ENCODE measurements at places on chromosomes 1 and 21.

- no peak for DNase-seq
Observed at GRCh38 chr1:61269602-61270001, 187.2 kb downstream of the NFIA start.

DNA sequence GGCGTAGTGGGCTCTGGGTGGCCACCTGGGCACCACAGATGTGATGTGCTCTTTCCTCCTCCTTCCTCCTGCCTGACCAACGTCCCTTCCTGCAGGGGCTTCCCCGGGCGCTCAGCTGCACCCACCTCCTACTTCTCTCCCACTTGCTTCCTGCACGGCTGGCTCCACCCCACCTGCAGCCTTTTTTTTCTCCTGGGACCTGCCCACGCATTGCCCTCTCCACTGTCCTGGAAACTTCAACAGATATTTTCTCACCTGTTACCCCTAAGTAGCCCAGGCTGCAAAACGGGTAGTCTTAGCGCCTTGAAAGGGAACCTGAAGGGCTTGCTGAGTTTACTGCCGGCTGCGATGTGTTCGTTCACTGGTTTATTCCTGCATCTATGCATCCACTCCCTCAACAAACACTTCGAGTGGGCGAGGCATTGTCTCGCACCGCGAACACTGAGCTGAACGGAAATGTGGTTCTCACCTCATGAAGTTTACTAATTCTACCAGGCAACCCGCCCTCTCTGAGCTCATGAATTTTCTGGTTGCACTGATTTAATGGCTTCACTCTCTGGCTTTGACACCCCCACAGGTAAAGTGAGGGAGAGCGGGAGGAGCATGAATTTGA, 23.6 kb downstream of the ZBTB18 start:
- DNase-seq, result peak; percentile 61

GRCh38 chr1:5998906-5999301, 6.7 kb upstream of the NPHP4 start:
- no peak for DNase-seq

- no peak for DNase-seq
Observed at GRCh38 chr1:175750366-175751071, 7.1 kb upstream of the TNR start.

DNA sequence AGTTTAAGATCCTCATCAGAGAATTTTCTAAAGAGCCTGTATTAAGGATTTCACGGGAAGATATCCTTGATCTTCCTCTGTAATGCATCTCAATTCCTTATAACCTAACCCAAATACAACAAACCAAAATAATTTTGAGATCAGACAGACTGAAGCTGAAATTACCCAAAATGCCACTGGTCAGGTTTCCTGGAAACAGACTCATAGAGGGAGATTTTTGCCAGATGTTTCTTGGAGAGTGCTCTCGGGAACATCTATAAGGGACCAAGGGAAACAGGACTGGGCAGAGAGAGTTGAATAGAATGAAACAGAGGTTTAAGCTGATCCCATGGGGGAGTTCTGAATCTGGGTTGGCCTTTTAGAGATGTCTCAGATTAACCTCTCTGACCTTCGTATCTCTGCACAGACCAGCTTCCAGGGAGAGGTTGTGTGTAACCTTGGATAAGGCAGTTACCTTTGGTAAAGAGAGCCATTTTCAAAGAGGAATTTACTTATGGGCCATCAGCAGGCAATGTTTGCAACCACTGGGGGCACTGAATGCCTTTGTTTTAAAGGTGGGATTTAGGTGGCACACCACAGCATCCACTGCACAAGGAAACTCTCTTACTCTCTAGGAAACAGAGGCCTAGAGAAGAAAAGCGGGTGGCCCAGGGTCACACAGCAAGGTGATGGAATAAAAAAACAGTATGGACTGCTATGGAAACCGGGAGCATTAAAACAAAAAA, 130.8 kb upstream of the SGIP1 start:
- no peak for DNase-seq

GRCh38 chr1:190436615-190437014, 41.0 kb downstream of the BRINP3 start:
- no peak for DNase-seq

GRCh38 chr1:86089765-86090164, 66.8 kb downstream of the COL24A1 start:
- DNase-seq, result no peak

DNA sequence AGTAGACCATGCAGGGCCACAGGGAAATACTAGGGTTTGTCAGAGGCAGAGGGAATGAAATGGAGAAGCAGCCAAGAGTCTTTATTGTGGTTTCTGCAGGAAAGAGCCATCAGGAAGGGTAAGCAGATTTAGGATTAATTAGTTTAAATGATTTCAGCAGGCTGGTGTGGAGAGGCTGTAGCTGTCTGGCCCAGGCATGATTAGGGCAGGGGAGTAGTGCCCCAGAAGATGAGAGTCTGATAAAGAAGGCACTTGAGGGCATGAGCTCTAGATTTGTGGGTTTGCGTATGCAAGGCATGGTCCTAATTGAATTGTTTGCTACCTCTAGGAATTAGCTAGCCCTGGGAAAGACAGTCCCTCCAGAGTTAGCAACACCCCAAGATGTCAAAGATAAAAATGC, 484.6 kb upstream of the PLXNA2 start:
- DNase-seq, result no peak

GRCh38 chr21:18163956-18164355, 80.7 kb upstream of the CHODL start:
- no peak for DNase-seq

DNA sequence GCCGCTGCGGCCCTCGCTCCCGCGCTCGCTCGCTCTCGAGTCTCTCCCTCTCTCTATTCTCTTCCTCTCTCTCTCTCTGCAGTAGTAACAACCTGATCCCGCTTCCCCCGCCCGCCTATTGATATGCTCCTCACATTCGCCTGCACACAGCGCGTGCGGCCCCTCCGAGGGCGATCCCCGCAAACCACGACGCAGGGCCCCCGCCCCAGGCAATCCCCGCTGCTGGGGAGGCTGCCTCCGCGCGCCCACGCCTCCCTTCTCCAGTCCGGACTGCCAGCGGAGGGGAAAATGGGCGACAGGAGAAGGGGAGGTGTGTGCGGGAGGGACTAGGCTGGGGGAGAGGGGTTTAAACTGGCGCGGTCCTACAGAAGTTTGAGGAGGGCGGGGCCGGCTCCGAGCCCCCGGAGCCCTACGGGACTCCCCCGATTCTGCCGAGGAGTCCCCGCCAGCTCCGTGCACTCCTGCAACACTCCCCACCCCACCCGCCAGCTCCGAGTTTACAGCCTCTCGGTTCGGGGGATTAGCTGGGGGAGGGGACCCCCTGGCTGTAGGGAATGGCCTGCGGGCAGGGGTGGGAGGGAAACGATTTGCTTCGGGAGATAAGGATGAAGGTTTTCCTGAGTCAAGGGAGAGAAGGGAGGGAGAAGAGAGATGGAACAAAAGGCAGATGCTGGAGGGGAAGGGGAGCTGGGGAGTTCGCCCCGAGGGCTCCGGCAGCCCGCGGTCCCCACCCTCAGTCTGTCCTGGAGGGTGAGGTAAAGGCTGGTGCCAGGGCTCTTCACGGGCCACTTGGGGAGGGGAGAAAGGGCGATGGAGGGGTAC, 66.6 kb downstream of the SYT2 start:
- DNase-seq, result no peak

DNA sequence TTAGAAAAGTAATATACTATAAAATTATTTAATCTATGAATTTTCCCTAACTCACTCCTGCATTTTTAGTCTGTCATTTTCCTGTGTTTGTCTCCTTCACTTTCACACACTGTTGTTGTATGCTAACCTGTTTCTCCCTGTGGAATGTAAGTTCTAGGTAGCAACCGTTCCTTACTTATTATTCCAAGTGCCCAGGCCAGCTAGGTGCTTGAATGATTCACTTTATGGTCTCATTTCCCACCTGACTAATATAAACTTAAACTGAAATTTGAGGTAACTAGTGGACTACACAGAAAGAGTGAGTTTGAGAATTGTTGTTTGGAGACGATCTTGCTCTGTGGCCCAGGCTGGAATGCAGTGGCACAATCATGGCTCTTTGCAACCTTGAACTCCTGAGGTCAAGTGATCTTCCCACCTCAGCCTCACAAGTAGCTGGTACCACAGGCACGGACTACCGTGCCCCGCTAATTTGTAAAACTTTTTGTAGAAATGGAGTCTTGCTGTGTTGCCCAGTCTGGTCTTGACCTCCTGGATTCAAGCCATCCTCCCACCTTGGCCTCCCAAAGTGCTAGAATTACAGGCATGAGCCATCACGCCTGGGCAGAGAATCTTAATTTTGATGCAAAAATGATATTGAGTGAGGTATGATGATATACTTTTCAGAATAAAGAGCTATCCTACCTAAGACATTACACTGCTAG, 1.9 kb downstream of the ZYG11B start:
- no peak for DNase-seq

DNA sequence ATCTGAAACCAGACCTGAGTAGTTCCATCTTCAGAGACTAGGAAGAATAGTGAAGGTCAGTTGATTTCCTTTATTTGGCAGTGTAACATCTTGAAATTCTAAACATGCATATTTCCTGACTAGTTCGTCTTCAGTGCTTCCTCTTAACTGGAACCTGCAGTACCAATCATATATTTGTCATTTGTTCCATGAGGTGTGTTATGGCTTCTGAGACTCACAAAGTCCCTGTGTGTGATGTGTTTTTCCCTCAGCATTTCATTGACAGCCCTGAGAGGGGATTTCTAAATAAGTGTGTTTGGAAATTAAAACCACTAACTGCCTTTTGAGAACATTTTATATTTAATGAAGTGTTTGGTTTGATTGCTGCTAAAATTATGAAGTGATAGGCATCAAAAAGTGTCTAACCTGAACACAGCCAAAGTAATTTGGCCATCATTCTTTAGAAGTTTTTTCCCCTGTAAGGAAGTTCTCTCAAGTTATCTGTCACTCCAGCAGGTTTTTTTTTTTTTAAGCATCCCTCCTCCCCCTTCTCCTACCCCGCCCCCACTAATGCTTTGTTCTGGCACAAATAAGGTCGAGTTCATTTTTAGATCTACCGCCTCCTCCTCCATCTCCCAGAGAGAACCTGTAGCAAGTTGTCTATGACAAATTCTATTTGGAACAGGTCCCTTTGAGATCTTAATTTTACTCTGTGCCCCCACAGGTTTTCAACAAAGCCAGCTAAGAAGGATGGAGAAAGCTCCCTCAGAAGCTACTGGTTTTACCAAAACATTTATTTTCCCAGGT, 61.4 kb downstream of the TMEM200B start:
- DNase-seq, result no peak

GRCh38 chr1:33007190-33008050, 29.3 kb downstream of the AK2 start:
- DNase-seq, result no peak

- DNase-seq, result no peak
Observed at GRCh38 chr1:238624776-238625175, 734.1 kb upstream of the ZP4 start.

DNA sequence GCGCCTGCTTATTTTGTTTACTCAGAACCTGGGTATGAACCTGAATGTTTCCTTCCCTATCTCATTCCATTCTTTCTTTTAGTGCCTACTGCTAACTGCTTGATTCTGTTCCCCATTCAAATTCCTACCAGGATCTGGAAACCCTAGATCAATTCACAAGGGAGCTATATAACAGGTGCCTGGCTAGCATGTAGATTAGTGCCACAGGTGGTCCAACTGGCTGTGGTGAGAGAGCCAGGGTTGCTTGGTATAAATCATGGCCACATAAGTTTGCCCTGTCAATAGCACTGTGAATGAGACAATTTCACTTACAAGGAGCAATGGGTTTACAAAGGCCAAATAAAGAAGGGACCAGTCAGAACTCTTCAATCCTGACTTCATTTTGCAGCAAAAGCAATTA, 6.6 kb upstream of the PRPF38B start:
- DNase-seq, result no peak

- no peak for DNase-seq
Observed at GRCh38 chr1:91507328-91507727, 6.7 kb downstream of the CDC7 start.

DNA sequence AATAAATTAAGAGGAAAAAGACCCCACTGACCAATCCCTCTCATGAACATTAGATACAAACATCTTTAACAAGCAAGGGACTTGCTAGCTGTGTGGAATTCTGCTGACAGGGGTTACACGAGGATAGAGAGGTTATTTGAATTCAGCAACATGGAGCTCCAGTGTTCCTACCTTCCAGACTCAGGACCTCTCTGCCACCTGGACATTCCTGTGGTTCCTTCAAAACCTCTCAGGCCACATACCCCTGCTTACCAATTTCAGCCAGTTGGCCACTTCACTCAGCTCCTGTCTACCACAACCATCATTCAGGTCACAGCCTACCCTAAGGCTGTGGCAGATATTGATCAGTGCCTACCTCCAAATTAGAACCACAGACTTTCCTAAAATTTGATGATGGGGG, 147.5 kb downstream of the RRAGC start:
- DNase-seq, result no peak

DNA sequence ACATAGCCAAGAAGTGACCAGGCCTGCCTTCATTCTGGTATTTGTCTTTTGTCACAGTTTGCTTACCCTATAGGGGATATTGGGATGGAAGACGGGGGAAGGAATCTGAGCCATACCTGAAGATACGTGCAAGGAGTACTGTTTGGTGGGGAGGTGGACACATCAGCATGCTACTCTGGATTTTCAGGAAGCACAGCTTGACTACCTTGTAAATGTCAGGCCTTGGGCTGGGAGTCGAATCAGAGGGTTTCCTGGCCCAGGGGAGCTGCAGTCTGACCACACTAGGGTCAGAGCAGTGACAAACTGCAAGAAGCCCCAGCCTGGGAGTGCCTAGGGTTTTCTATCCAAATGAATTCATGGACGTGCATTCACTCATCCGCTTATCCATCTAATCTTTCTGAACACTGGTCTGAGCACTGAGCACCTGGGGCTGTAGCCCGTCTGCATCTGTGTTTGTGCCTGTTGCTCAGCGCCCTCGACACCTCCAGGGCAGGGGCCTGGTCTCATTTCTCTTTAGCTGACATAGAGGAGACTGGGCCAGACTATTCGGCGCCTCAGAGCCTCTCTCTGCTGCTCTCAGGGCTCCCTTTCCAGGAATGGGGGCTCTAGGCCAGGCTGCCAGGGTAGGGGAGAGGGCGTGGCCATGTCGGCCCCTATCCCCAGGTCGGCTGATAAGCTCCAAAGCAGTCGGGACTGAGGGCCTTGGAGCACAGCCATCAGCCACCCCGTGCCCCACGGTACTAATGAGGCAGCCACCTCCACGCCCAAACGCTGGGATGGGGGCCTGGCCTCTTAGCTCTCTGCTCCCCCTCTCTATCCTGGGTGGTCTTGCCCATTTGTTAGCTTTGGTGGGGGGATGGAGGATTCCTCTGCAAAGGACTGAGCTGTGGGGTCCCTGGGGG, 47.0 kb upstream of the SLC2A1 start:
- DNase-seq, result no peak

DNA sequence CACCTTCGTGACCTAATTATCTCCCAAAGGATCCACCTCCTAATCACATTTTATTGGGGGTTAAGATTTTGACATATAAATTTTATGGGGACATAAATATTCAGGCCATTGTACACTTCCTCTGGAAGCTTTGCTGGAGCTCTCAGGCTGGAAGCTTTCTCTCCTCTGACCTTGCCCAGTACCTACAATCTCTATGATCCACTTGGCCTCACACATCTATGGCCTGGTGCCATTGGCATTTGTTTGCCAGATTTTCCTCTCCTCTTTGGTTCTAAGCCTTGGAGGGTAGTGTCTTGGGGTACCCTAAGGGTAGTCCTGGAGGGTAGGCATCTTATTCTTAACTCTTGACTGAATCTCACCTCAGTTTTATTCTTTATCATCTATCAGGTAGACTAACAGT, 79.0 kb downstream of the HLX start:
- no peak for DNase-seq

Data from activated CD8-positive, alpha-beta memory T cell treated with anti-CD3 and anti-CD28 coated beads, Interleukin-2, amount 50 U/mL, for 48 hours (primary cell).